T-helper 22 cell (primary cell): ENCODE measurements at places on chromosomes 2 and 18.

GRCh38 chr2:25227576-25227975 lies 59.2 kb upstream of the POMC start:
- no peak for DNase-seq

GRCh38 chr2:119647440-119648169 lies 31.4 kb upstream of the TMEM177 start:
- no peak for DNase-seq

DNA sequence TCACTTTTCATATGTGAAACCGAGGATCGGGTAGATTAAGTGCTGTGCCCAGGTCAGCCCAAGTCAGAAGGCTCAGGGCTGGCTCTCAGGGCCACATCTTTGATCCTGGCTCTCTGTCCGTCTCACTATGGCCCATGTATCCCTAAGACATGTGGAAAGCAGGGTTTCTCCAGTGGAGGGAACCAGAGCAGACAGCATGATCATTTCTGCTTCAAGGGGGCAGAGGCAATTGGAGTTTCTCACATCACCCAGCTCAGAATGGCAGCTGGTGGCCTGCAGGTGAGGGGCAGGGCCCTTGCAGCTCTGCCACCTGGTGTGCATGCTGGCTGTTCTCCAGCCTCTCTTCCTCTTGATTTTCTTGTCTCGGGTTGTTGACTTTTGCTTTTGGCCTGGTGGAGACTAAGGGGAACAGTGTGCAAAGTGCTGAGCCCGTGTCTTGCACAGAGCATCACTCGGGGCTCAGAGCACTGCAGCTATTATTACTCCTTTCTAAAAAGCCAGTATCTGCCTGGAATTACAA lies 27.0 kb downstream of the LDLRAD4 start:
- DNase-seq = no peak

GRCh38 chr2:203783496-203784203 lies 77.2 kb downstream of the CD28 start:
- no peak for DNase-seq

DNA sequence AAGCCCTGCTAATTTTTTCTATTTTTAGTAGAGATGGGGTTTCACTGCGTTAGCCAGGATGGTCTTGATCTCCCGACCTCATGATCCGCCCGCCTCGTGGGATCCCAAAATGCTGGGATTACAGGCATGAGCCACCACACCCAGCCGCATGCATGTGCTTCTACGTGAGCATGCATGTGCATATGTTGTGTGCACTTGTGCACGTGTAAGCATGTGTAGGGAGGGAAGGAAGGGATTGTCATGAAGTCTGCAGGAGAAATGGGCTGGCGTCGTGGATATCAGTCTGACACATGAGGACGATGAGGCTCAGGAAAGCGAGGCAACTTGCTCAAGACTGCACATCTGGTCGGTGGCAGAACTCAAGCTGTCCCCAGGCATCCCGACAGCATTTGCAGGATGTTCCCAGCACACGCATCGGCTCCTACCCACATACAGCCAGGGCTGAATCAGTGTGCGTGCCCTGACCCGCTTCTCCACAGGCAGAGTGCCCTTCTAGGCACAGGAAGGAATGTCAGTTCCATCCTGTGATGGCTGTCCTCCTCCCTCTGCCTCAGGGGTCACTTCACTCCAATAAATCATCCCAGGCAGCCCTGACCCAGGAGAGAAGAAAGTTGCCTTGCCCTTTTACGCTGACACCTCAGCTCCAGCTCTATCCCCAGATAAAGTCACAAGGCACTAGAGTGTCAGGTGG lies 49.9 kb upstream of the SLC14A2 start:
- DNase-seq = no peak

GRCh38 chr2:121485039-121485438 lies 45.6 kb upstream of the RNU4ATAC start:
- DNase-seq = no peak

- no peak for DNase-seq
Observed at GRCh38 chr2:237697586-237698357, 70.4 kb downstream of the LRRFIP1 start.

DNA sequence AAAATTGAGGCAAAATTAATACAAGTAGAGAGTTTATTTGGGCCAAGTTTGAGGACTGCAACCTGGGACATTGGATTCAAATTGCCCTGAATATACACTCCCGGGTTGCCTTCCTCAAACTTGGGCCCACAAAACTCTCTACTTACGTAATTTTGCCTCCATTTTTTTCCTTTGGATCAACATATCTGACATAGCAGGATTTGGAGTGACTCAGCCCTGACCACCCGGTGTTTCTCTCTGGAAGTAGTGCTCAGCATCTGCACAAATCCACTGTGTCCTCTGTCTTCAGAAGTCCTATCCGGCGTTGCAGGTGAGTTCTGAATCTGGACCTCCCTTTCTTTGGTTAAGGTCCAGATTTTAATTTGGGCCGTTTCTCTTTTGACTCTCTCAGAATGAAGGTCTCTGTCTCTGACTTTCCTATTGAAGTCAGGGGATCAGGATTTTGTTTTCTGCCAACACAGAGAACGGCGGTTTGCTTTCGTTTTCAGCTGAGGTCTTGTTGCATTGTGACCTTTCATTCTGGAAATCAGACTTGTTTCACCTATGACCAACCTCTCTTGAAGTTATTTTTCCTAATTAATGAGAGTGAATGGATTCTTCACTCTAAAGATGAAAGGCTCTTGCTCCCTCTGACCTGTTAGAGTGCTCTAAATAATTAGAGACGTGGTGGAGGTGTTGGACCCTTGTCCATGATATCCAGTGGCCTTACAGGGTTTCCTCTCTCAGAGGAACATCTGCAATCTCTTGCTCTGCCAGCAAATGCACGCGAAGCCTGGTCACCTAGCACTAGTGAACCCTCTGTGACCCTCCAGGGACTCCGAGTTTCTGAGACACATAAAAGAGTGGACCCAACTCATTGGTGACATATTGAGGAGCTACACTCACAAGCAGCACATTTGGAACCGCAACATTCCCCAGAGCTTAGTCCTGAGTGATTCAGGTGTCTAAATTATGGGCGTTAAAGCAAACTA lies 13.6 kb downstream of the TCF23 start:
- DNase-seq = no peak

DNA sequence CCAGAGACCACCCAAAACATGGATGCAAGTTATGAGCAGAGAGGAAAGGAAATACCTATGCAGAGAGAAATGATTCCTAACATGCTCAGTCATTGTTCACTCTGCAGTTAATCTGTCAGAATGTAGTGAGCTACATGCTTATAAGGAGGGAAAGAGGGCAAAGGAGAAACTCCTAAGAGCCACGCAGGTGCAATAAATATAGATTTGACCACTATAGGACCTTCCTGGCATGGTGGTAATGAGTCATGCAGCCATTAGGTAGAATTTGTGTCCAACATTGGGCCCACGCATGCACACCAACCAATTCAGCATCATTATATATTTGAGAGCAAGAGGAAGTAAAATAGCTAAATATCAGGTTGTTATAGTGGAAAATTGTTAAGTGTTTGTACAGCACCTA lies 699.9 kb downstream of the DSC3 start:
- no peak for DNase-seq
